Testis (tissue), 5 donors: ENCODE measurements at places on chromosomes 7 and 10.

DNA sequence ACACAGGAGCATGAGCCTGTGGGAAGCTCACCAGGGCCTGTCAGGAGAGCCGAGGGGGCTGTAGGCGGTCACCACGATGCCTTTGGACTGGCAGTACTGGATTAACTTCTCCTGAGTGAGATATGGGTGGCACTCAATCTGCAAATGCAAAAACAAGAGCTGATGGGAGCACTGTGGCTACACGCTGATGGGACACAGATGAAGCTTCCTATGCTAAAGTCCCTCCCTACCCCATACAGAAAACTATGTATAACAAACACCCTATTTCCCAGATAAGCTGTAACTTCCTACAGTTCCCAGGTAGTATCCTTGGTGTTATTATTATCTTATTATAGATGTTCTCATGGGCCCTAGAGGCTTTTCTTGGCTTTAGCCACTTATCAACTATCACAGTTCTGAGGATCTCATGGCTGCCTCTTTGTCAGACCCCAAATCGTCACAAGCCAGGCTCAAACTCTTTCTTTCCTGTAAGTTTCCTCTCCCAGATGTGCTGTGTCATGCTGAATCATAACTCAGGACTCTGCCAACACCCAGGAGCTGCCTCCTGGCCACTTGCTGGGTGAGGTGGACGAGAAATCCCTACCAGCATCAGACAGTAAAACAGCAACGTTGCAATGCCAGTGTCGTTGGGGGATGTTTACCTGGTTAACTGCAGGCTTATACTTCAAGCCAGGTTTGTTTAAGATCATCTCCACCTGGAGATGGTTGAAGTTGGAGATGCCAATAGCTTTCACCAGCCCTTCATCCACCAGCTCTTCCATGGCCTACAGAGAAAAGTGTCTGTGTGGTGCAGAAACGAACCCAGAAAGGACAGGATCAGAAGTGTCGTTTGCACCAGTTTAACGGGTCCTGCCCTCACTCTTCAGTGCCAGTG is 10.3 kb downstream of the AKR1B1 start:
- no peak overlapping the region for H3K27ac ChIP-seq
- DNase-seq, result no peak
- no peak overlapping the region for H3K4me3 ChIP-seq
- H3K4me1 ChIP-seq, result peaks cover 15% of the 10 kb centered on the region

- H3K27ac ChIP-seq, result no peak overlapping the region
- H3K4me1 ChIP-seq, result no peaks in the 10 kb centered on the region
- H3K36me3 ChIP-seq, result no peaks in the 10 kb centered on the region
- no peak for DNase-seq
- H3K27me3 ChIP-seq, result no peaks in the 10 kb centered on the region
- H3K4me3 ChIP-seq, result no peak overlapping the region
Measured at GRCh38 chr10:58486821-58487220, 25.9 kb upstream of the BICC1 start.

DNA sequence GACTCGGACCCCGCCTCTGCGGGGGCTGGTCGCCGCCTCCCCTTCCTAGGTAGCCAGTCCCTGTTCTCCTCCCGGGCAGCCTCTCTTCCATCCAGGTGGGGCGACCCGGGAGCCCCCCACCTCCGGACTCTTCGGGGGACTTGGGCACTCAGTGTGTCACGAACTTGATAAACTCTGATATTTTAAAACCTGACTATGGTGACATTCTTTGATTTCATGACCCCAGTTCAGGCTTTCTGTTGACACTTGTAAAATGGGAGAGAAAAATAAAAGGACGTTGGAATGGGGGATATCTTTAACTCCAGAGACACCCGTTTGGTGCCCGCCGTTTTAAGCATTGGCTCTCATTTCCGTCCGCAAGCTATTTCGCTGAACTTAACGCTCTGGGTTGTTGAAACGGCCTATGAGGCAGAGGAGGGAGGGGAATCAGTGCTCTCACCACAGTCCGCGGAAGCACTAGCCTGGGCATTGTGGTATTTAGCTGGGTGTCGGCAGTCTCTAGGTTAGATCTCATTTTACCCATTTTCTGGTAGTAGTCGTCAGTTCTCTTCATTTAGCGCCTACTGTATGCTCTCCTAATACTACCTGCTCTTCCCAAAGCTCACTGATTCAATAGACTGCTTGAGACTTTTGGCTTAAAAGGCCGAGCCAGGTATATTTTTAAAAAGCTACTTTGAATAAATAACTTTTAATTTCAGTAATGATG is 738 bp downstream of the VPS26A start:
- H3K4me1 ChIP-seq, result peaks cover 14% of the 10 kb centered on the region
- H3K27ac ChIP-seq, result peak overlapping the region; percentile 98
- no peaks in the 10 kb centered on the region for H3K27me3 ChIP-seq
- DNase-seq, result peak; percentile 65
- no peaks in the 10 kb centered on the region for H3K36me3 ChIP-seq
- peak overlapping the region; percentile 83 for H3K4me3 ChIP-seq

DNA sequence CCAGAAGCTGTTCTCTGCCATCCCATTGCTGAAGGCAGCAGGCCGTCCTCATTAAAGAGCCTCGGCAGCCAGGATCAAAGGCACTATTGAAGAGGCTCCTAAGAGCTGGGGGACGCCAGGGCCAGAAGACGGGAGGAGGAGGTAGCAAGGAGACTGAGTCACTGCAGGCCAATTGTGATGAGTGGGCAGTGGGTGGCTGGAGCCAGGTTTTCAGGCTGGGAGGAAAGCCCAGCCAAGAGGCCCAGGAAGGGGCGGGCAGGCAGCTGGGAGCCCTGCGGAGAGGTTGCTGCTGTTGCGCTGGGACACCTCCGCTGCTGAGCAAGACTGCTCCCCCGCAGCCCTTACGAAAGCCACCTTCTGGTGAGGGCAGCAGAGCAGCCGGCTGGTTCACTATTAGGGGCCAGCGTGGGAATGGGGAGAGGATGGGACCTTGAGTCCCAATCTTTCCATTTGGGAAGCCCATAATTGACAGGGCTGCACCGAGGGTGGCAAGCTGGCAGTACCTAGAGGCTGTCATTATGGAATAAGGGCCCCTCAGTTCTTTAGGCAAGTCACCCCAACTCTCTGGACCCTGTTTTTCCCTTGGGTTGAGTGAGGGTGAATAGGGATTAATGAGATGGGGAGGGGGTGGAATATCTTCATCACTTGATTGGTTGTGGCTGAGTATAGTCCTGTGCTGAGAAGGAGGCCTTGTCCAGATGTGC is 48.4 kb downstream of the UNC5B start:
- H3K4me3 ChIP-seq, result no peak overlapping the region
- H3K27ac ChIP-seq, result no peak overlapping the region
- peak; percentile 59 for DNase-seq
- H3K27me3 ChIP-seq, result no peaks in the 10 kb centered on the region
- peaks cover 27% of the 10 kb centered on the region for H3K4me1 ChIP-seq
- no peaks in the 10 kb centered on the region for H3K36me3 ChIP-seq

DNA sequence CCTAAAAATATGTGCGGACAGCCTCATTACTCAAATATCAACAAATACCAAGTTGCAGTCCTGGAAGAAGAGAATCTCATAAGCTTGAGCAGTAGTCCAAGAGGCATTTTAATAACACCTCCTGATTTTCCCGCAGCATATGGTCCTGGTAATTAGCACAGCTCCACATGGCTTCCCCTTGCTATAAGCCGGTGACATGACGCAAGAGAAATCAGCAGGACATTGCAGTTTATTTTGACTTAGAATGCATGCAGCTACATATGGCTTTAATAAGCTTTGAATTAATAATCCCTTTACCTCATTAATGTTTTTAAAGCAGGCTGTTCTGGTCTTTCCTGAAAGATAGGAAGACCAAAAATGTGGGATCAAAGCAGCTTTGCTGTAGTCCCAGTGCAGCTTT is 137.6 kb downstream of the RAMP3 start:
- no peak overlapping the region for H3K4me3 ChIP-seq
- H3K27ac ChIP-seq, result no peak overlapping the region
- no peaks in the 10 kb centered on the region for H3K4me1 ChIP-seq
- H3K36me3 ChIP-seq, result no peaks in the 10 kb centered on the region

- no peaks in the 10 kb centered on the region for H3K27me3 ChIP-seq
- H3K36me3 ChIP-seq, result no peaks in the 10 kb centered on the region
- H3K4me1 ChIP-seq, result peaks cover 19% of the 10 kb centered on the region
- no peak for DNase-seq
- peak overlapping the region; percentile 99 for H3K27ac ChIP-seq
Measured at GRCh38 chr10:87864496-87865059, 1.2 kb downstream of the PTEN start.

GRCh38 chr7:21508538-21508937 is 34.3 kb upstream of the DNAH11 start:
- H3K27me3 ChIP-seq, result no peaks in the 10 kb centered on the region
- no peak overlapping the region for H3K27ac ChIP-seq
- no peak for DNase-seq

DNA sequence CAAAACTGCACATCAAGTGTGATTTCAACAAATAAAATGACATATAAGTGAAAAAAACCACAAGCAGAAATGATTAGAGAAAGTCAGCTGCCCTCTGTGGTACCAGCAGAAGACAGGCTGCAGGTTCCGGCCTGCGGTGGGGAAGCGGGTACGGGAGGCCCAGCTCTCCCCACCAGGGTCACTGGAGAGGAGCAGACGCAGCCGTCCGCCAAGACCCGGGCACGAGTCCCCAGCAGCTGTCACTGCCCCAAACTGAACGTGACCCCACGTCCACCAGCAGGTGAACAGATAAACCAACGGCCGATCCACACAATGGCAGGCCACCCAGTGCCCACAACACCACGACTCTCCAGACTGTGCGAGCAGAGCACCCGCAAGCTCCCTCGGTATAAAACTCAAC is 16.1 kb upstream of the MICALL2 start:
- H3K4me3 ChIP-seq, result no peak overlapping the region
- no peaks in the 10 kb centered on the region for H3K4me1 ChIP-seq
- no peaks in the 10 kb centered on the region for H3K36me3 ChIP-seq
- no peak for DNase-seq

DNA sequence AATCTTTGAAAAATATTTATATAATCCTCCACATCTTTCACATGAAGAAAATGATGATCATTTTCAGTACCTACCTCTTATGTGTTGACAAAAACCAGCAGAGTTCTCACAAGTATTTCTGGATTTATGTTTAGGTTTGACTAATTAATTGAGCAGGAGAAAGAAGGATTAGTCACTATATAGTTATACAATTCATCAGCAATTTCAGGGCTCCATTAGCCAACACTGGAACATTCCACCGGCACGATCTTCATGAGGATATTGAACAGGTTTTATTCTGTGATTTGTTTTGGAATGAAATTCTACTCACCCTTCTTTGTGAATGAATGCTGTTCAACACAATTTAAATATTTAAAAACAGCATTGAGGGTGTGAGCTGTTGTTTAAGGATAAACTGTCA is 163.2 kb downstream of the SEM1 start:
- H3K27me3 ChIP-seq, result no peaks in the 10 kb centered on the region
- H3K27ac ChIP-seq, result no peak overlapping the region
- no peak overlapping the region for H3K4me3 ChIP-seq
- DNase-seq, result no peak

GRCh38 chr7:11415101-11415500 is 416.9 kb downstream of the THSD7A start:
- H3K4me1 ChIP-seq, result no peaks in the 10 kb centered on the region
- no peaks in the 10 kb centered on the region for H3K27me3 ChIP-seq
- no peak for DNase-seq
- H3K36me3 ChIP-seq, result no peaks in the 10 kb centered on the region
- H3K27ac ChIP-seq, result no peak overlapping the region
- no peak overlapping the region for H3K4me3 ChIP-seq

GRCh38 chr10:124287791-124288190 is 130.9 kb downstream of the OAT start:
- no peaks in the 10 kb centered on the region for H3K36me3 ChIP-seq
- no peaks in the 10 kb centered on the region for H3K4me1 ChIP-seq
- H3K4me3 ChIP-seq, result no peak overlapping the region
- no peaks in the 10 kb centered on the region for H3K27me3 ChIP-seq
- no peak for DNase-seq
- H3K27ac ChIP-seq, result no peak overlapping the region

GRCh38 chr10:124713679-124714255 is 30.4 kb downstream of the FAM53B start:
- H3K36me3 ChIP-seq, result no peaks in the 10 kb centered on the region
- no peak overlapping the region for H3K4me3 ChIP-seq
- H3K4me1 ChIP-seq, result peaks cover 64% of the 10 kb centered on the region
- H3K27ac ChIP-seq, result peak overlapping the region; percentile 12

GRCh38 chr7:39221901-39222300 is 244.2 kb downstream of the POU6F2 start:
- no peak overlapping the region for H3K27ac ChIP-seq
- H3K27me3 ChIP-seq, result no peaks in the 10 kb centered on the region

DNA sequence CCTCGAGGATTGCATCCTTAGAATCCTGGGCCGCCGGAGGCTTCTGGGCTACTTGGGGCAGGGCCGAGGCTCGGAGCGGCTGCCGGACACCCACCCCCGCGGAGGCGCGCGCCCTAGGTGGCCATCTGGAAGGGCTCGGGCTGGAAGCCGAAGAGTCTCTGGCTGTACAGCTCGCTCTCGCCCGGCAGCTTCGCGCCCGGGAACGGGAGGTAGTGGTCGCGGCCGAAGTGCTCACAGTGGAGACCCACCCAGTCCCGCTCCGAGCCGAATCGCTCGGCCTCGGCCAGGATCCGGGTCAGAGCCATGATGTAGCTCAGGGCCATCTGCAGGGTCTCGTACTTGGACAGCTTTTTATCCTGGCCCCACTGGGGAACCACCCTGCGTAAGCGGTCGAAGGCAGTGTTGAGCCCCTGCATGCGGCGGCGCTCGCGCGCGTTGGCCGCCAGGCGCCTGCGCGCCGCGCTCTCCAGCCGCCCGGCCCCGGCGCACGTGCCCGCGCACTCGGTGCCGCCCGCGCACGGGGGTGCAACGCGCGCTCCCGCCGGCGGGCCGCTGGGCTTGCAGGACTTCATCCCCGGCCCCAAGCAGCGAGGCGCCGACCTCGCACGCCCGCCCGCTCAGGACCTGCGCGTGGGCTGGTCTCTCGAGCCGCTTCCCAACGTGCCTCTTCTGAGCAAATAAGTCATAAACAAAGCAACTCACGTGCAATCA is 652 bp downstream of the ATOH7 start:
- DNase-seq, result peak; percentile 80
- H3K4me1 ChIP-seq, result no peaks in the 10 kb centered on the region
- H3K27me3 ChIP-seq, result no peaks in the 10 kb centered on the region
- H3K36me3 ChIP-seq, result no peaks in the 10 kb centered on the region
- H3K27ac ChIP-seq, result peak overlapping the region; percentile 79
